Renal cortex interstitium (tissue), 15 donors: ENCODE measurements at places on chromosomes 12 and 14.

GRCh38 chr12:45933504-45933903, 56.9 kb downstream of the SCAF11 start:
- no peak for DNase-seq

DNA sequence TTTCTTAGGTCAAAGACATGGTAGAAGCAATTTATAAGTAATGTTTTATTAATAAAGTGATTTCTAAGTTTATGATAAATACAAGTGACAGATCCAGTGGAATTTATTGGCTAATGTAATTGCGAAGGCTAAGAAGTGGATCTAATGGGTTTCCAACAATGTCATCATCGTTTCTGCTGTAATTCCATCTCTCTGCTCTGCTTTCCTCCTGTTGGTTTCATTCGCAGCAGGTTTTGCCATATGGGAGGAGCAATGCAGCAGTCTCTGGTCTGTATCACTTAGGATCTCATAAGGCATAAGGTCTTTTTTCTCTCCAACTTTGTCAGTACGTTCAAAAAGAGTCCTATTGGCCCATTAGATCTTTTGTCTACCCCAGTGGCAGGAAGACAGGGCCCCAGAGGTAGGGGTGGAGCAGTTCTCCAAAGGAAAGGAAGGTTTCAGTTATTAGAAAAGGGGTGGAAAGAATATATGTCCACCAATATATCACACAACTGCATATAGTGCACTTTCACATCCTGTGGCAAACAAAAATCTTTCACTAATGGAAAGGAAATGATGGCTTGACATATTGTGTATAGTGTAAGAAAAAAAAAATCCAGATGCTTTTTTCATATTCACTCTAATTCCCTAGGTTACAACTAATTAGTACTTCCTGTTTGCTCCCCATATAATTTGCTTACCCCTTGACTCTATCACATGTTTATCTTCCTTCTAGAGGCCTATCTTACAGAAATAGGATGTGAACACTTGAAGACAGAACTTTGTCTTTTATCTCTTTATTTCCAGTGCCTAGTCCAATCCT, 451.3 kb downstream of the ZFP36L1 start:
- DNase-seq = no peak

GRCh38 chr14:21505012-21505553, 6.1 kb downstream of the METTL3 start:
- no peak for DNase-seq

GRCh38 chr12:47190271-47190750, 110.6 kb upstream of the AMIGO2 start:
- no peak for DNase-seq

GRCh38 chr12:123910761-123911193, 61.9 kb downstream of the CCDC92 start:
- DNase-seq = no peak
